ENCODE measurements at places on chromosomes 6 and 20.

GRCh38 chr6:45880676-45881075 lies 135.0 kb downstream of the CLIC5 start:
- DNase-seq: peak; percentile 6

GRCh38 chr6:25975923-25976560 lies 13.4 kb downstream of the TRIM38 start:
- no peak for DNase-seq

- DNase-seq: no peak
Measured at GRCh38 chr6:86707545-86708120, 229.7 kb upstream of the HTR1E start.

DNA sequence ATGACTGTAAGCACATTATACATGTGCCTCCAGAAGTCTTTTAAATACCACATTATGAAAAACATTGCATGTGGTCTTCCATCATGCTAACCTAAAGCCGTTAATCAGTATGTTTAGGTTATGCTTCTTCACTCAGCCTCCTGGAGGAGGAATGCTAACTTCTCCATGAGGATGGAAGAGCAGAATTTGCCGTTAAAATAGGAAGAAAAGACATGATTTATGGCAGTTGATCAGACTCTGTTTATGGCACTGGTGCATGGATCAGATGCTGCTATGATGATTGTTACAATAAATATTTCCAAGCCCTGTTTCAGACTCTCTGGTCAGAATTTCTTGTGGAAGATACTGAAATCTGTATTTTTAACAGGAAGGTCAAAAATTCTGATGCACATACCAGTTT lies 31.7 kb downstream of the MAP3K4 start:
- DNase-seq: no peak

DNA sequence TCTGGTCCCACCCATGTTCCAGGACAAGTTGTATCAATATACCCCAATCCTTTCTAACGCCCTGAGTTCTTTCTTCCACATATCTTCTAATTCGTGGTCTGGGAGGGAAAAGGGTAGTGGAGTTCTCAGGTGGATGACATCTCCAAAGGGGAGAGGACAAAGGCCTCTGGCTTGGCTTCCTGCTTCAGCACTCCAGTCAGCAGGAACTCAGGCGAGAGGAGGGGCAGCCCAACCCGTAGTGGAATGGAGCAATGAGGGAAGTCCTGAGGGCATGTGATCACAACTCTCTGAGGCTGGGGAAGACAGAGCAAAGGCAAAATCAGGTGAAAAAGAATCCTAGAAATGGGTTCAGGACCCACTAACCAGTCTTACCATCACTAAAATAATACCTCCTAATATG lies 9.6 kb upstream of the NRM start:
- no peak for DNase-seq

GRCh38 chr6:81751388-81752083 lies 945 bp downstream of the TENT5A start:
- peak; percentile 34 for DNase-seq

- DNase-seq: no peak
Measured at GRCh38 chr6:106724337-106724736, 95.0 kb downstream of the QRSL1 start.

GRCh38 chr6:151092591-151092990 lies 147.2 kb upstream of the AKAP12 start:
- DNase-seq: no peak

DNA sequence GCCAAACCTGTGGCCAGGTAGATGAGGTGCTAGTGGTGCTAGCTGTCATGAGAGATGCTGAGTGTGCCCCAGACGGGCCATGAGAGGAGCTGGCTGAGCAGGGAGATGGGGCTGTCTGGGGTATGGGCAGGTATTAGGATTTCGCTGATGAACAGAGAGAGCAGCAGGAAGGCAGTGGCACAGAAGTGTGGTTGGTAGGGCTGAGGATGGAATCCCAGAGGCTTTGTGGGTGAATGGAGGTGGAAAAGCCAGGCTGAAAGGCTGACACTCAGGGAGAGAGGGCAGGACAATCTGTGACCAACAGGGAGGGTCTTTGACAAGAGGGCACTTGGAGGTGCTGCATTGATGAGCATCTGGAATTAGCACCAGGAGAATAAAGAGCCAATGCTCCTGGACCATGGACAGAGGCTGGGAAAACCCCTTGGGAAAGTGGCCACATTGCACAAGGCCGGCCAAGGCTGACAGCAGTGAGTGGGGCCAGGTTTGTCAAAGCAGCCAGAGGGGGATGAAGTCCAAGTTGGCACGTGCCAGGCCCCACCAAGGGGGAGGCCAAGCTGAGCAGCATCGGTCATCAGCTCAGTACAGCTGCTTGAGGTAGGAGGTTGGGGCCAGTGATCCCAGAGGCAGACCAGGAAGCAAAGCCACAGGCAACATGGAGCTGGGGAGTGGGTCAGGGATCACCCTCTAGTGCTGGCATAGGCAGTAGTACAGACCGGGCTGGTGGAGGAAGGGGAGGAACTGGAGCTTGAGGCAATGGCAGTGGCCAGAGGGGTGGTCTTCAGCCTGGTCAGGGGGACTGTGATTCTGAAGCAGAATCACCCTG lies 19.7 kb upstream of the SGK2 start:
- DNase-seq: no peak

DNA sequence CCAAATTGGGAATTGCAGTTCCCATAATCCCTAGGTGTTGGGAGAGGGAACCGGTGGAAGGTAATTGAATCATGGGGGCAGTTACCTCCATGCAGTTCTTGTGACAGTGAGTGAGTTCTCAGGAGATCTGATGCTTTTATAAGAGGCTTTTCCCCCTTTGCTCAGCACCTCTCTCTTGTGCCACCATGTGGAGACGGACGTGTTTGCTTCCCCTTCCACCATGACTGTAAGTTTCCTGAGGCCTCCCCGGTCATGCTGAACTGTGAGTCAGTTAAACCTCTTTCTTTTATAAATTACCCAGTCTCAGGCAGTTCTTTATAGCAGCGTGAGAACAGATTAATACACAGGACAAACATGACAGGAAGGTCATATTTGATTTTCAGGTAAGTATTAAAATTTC lies 25.3 kb upstream of the HECA start:
- no peak for DNase-seq

DNA sequence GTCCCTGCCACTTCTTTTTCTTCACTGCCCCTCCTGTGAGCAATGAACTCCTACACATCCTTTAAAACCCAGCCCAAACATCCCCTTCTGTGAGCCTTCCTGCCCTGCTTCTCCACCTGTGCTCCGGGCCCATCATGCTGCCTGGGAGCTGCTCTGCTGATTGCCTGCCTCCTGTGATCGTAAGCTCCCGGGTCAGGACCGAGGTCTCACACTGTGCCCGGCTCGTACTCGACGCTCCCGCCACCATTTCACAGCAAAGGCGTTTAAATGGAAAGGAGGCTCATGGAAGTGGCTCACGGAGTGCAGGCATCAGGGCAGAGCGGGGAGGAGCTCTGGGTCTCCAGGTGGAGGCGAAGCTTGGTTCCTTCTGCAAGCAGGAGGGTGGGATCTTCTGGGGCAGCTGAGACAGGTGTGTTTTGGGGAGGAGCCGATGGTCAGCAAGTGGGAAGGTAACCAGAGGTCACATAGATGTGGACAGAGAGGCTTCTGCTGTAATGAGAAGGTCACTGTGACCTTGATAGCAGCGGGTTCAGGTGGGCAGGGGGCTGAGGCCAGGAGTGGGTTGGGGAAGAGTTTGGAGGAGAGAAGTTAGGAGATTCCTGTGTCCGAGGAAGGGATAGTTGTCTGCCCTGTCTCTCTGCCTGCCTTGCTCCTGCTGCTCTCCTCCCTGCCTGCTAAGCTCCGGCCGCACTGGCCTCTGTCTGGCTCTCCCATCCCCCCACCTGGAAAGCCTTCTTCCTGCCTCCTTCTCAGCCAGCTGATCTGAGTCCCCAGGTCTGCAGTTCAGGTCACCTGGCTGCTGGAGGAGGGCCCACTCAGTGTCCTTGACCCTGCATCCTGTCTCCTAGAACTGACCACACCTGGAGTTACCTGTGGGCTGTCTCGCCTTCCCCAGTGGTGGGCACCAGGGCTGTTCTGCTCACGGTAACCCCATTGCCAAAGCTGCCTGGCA lies 52.7 kb upstream of the FRMD1 start:
- DNase-seq: no peak

GRCh38 chr6:52568320-52568719 lies 8.5 kb downstream of the TRAM2 start:
- DNase-seq: no peak

DNA sequence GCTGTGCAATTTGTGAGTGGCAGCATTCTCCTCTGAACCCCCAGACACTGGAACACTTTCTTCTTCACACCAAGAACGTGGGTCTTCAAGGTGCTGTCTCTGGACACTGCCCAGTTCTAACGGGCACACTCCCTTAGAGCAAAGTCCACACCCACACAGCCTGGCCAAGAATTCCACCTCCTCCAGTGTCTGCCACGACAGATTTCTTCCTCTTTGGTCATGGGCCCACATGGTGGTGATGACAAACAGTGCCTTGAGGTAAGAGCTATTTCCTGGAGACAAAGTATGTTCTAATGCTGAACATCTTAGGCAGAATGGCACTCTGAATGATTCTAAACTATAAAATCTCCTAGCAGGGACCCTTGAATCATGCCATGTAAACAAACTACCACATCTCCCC lies 25.5 kb upstream of the SSTR4 start:
- DNase-seq: no peak

DNA sequence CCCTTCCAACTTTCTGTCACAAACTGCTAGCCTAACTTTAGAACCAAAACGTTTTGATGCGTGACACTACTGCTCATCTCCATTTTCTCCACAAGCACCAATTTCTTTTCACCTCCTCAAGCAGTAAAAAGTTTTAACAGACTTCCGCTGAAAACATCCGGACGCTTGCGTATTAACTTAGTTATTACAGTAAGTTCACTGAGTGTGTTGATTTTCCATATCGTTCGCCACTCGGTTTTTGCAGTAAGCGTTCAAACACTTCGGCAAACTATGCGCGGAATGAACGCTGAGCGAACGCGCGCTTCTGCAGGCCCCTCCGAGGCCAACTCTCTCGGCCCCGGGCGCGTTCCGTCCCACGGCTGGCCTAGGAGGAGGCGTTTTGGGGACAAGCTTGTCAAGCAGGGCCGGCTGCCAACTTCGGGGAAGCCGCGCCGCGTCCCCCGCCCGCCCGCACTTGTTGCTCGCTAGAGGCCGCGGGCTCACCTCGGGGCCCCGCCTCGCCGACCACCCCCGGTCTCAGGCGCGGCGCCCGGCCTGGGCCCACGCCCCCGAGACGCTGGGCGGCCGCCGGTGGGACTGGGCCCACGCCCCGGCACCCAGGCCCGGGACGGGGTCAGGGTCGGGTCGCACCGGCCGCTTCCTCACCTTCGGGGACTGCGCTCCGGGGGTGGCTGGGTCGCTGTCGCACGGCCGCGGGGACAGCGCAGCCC lies 945 bp downstream of the PHF10 start:
- DNase-seq: no peak

DNA sequence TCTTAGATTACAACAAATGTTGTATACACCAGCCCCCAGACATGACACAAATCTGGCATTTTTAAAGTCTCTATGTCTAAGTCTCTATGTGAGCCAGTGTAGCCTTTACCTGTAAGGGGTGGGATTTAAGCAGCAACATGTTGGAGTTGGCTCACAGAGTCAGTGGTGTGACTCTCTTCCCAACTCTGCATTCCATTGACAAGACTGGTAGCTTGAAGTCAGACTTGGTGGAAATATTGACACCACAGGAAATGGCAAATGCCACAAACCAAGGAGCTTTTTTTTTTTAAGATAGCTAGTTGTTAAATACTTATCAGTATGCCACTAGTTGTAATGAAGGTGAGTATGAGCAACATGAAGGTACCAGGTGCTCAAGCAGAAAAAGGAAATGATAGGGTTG lies 103.1 kb upstream of the SMLR1 start:
- no peak for DNase-seq

GRCh38 chr6:147067184-147067583 lies 137.0 kb upstream of the STXBP5 start:
- no peak for DNase-seq

- DNase-seq: no peak
Measured at GRCh38 chr6:684831-685636, 7.9 kb downstream of the EXOC2 start.

- DNase-seq: peak; percentile 29
Measured at GRCh38 chr6:100573166-100573565, 108.4 kb upstream of the SIM1 start.

DNA sequence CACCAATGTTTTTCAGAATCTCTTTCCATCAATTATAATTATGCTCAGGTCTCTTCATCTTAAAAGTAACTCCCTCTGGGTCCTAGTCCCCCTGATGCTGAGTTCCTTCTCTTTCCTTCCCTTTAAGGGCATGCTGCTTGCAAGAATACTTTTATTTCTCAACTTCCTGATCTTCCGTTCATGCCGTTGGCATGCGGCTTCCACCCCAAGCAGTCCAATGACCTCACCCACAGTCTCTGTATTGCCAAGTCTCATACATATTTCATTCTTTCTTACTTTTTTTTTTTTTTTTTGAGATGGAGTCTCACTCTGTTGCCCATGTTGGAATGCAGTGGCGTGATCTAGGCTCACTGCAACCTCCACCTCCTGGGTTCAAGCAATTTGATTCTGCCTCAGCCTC lies 83.5 kb downstream of the NDUFAF5 start:
- no peak for DNase-seq

DNA sequence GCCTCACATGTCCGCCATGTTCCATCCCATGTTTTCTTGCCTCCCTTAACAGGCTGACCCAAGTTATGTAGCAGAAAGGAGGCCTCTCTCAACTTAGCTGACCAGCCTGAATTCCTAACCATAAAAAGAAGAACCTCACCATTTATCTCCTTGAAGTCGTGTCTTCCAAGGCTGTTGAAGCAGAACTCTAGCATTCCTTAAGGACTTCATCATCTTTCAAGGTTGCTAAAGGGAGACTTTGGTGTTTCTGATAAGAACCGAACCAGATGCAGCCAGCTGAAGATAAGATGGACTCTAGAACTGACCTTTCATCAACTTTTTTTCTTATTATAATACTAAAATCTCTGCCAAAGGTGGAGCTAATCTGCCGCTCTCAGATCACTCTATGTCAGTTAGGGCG lies 571.7 kb upstream of the SLC35B3 start:
- no peak for DNase-seq

DNA sequence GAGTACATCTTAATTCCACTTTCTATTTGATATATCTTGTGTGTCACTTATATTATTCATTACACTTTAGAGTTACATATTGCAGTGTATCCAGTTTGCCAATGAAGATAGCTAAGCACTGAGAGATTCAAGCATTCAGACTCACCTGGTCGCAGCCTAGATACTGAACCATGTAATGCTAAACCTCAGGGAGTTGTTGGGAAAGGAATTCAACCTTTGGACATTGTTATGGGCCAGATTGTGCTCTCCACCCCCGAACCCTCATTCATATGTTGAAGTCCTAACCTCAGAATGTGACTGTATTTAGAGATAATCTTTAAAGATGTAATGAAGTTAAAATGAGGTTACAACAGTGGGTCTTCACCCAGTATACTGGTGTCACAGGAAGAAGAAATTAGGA lies 13.8 kb upstream of the KIF16B start:
- no peak for DNase-seq

- DNase-seq: peak; percentile 12
Measured at GRCh38 chr20:37895166-37895565, 7.8 kb upstream of the VSTM2L start.

DNA sequence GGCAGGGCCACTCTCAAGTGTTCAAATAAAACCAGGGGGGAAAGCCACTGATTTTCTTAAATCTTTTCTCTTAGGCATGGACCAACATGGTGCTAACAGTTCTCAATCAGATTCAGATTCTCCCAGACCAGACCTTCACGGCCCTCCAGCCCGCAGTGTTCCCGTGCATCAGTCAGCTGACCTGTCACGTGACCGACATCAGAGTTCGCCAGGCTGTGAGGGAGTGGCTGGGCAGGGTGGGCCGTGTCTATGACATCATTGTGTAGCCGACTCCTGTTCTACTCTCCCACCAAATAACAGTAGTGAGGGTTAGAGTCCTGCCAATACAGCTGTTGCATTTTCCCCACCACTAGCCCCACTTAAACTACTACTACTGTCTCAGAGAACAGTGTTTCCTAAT lies 41.5 kb upstream of the SMIM28 start:
- no peak for DNase-seq

All from NCI-H748 treated with DMSO at 0.1 percent for 48 hours (cell line).